MCF 10A (cell line): ENCODE measurements at places on chromosomes 16 and 17.

- peak; percentile 100 for DNase-seq
Measured at GRCh38 chr17:50062293-50063243, 6.7 kb downstream of the ITGA3 start.

- no peak for DNase-seq
Measured at GRCh38 chr16:84458606-84459532, 45.6 kb downstream of the MEAK7 start.

DNA sequence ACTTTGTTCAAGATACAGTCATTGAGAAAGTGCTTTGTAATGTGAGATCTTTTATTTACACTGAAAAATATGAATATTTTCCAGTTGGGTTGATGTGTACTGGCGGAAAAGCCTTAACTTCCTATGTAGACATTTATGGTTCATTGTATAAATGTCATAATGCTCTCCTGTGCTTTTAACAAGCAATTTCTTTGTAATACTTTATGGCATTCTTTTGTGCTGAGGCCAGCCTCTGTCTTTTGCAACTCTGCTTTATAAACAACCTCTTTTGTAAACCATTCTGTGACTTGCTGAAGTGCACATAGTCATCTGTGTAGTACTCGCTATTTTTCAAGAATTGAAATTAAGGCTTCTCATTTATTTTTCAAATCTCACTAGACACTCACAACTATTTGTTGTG, 291.2 kb downstream of the CDH11 start:
- DNase-seq: no peak

DNA sequence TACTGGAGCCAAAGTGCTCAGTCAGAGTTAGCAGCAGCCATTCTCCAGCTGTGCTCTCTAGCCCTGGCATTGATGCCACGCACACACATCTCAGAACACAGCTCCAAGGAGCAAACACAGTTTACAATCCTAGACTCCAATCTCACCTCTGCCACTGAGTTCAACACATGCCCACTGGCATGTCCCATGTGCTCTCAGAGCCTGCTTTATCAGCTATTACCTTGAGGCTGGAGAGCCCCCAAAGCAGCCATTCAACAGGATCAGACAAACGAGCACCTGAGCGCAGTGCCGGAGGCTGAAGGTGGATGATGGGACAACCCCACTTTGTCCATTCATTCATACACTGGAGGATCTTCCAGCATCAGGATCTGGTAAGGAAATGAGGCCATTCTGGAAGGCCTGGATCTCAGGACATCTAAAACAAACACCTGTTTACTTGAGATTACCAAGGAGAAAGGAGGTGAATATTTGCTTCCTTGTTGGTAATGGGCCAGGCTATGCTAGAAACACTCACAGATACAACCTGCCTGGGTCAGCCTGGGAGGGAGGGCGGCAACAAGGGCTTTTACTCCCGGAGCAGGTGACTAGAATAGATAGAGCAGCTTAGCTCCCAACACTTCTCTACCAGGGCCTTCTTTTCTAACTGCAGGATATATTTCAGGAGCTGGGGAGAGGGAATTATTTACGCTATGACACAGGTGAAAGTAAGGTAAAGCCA, 25.4 kb downstream of the RANBP10 start:
- no peak for DNase-seq

DNA sequence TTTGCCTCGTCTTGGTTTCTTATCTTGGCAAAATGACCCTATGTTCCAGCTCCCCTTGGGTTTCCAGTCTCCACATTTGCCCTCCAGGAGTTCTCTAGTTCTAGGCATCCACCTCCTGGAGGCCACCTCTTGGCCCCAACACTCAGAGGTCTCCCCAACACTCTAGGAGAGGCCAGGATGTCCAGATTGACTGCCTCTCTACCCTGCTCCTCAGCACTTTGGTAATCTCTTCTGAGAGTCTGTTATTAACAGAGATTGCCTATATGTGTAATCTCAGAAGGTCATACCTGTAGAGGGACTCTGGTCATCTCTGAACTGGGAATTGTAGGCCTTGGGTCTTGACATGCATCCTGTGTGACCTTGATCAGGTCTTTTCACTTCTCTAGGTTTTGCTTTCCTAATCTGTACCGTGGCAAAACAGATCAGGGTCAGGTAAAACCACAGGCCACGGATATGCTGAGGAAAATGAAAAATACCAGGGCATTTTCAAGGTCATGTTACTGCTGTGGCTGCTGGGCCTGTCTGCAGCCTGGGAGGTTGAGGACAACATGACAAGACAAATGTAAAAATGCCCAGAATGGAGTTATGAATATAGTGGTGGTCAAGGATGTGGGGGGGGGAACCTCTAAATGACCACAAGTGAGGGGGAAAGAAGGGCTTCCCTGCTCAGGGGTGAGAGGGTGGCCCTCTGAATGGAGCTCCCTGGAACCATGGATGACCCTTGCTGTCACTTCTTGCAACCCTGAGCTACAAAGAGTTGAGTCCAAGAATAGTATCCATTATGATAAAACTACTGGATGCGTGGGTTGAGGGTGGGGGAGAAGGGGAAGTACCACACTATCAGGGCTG, 5.0 kb upstream of the CCL4L2 start:
- no peak for DNase-seq
